Hepatocyte (in vitro differentiated cells): ENCODE measurements at places on chromosomes 6 and 20. TPM values are rescaled to one million over a fixed set of nuclear protein-coding genes. Genes with fewer than 3 reads are reported as not detected.
A peak's percentile ranks its signal among the peaks of the same experiment; 100 is the strongest.

DNA sequence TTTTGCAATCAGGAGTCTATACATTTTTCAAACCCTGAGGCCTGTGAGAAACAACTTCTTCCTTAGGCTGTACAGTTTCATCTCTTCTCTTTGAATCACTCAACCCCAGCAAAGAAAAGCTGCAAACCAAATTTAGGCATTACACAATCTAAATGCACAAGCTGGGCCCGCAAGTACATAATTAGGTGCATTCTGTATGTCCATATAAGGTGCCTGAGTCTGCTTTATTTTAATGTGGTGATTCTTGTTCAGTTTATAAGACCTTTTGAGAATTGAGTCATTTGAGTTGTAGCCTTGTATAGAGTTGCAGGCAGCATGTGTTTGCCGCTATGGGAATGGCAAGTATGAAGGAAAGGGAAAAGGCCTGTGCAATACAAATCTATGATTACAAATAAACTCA is 709.6 kb upstream of the MARCKS start:
- no peak overlapping the region for H3K4me3 ChIP-seq
- H3K27ac ChIP-seq, result no peak overlapping the region
- peaks cover 4% of the 10 kb centered on the region for H3K4me1 ChIP-seq
- no peaks in the 10 kb centered on the region for H3K36me3 ChIP-seq
- no peaks in the 10 kb centered on the region for H3K27me3 ChIP-seq

DNA sequence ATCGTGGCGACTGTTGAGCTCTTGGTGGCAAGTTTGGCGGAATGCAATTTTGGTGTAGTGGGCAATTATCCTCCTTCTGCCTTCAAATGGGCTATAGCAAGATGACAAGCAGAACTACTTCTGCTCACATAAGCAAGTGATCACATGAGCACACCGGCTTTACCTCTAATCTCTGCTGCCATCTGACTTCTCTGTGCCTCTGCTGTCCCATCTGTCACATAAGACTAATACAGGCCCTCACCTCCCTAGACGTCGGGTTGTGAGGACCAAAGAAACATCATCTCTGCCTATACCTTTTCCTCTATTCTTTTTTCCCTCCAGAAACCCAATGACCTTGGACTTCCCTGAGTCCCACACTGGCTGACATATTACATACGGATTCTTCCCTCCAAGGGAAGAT is 13.3 kb upstream of the WTAP start:
- no peak for DNase-seq
- no peaks in the 10 kb centered on the region for H3K4me1 ChIP-seq
- H3K27ac ChIP-seq, result no peak overlapping the region
- no peaks in the 10 kb centered on the region for H3K36me3 ChIP-seq
- no peak overlapping the region for H3K4me3 ChIP-seq
- H3K27me3 ChIP-seq, result no peaks in the 10 kb centered on the region

- peaks cover 42% of the 10 kb centered on the region for H3K4me1 ChIP-seq
- peak overlapping the region; percentile 51 for H3K27ac ChIP-seq
- H3K4me3 ChIP-seq, result no peak overlapping the region
- DNase-seq, result no peak
- H3K27me3 ChIP-seq, result no peaks in the 10 kb centered on the region
Observed at GRCh38 chr6:44225579-44226325, 2.4 kb downstream of the SLC29A1 start.

GRCh38 chr6:13248053-13248452 is 80.3 kb downstream of the TBC1D7 start:
- no peaks in the 10 kb centered on the region for H3K27me3 ChIP-seq
- peak; percentile 28 for DNase-seq
- no peak overlapping the region for H3K27ac ChIP-seq
- no peak overlapping the region for H3K4me3 ChIP-seq
- H3K4me1 ChIP-seq, result peaks cover 2% of the 10 kb centered on the region

DNA sequence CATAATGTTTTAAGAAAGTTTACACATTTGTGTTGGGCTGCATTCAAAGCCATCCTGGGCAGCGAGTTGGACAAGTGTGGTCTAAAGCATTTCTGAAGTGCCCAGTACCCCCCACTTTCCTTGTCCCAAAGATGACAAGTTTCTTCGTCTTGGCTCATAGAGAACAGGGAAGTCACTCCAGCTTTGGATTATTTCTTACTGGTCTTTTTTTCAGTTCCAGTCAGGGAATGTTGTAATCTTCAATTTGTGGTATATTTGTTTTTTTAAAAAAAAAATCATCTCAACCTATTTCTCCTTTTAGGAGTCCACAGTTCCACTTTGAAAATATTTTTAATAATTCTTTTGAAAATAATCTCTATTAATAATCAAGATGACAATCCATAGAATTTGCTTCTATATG is 34.0 kb downstream of the SLX4IP start:
- H3K4me1 ChIP-seq, result peaks cover 7% of the 10 kb centered on the region
- no peak for DNase-seq
- H3K4me3 ChIP-seq, result no peak overlapping the region
- H3K27ac ChIP-seq, result no peak overlapping the region
- no peaks in the 10 kb centered on the region for H3K36me3 ChIP-seq
- H3K27me3 ChIP-seq, result no peaks in the 10 kb centered on the region

SDCBP2 gene
- total RNA-seq, result 57.2 and 64.1 TPM in 2 replicates

DNA sequence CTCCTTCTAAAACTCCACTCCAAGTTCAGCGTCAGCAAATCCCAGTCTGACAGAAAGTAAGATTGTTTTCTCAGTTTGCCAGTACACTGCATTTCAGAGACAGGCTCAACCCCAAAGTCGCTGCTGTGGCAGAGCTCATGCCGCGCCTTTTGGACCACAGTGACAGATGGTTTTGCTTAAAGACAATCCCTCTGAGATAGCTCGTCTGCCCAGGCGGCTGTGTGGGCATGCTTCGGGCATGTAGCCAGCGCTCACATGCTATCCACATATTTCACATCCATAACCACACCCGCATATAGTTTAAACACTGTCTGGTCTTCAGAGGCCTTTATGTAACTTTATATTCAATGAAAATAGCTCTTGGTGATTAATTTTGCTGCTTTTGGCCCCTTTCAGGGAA is 14.7 kb upstream of the PXDC1 start:
- H3K4me1 ChIP-seq, result peaks cover 6% of the 10 kb centered on the region
- no peak overlapping the region for H3K4me3 ChIP-seq
- no peaks in the 10 kb centered on the region for H3K27me3 ChIP-seq
- H3K27ac ChIP-seq, result peak overlapping the region; percentile 54
- no peak for DNase-seq

BNIP5 gene
- 27.6 and 29.1 TPM in 2 replicates for total RNA-seq

GRCh38 chr20:46648903-46649649 is 2.2 kb downstream of the SLC13A3 start:
- H3K4me1 ChIP-seq, result peaks cover 3% of the 10 kb centered on the region
- no peak for DNase-seq
- H3K4me3 ChIP-seq, result no peak overlapping the region
- H3K36me3 ChIP-seq, result no peaks in the 10 kb centered on the region

GRCh38 chr6:126786262-126786661 is 332.2 kb upstream of the RSPO3 start:
- no peak for DNase-seq
- no peaks in the 10 kb centered on the region for H3K4me1 ChIP-seq
- no peaks in the 10 kb centered on the region for H3K27me3 ChIP-seq
- no peaks in the 10 kb centered on the region for H3K36me3 ChIP-seq
- no peak overlapping the region for H3K27ac ChIP-seq
- no peak overlapping the region for H3K4me3 ChIP-seq

DUSP15 gene
- total RNA-seq, result 23.0 and 23.5 TPM in 2 replicates

SLC17A4 gene
- total RNA-seq, result 8.9 and 9.6 TPM in 2 replicates

DNA sequence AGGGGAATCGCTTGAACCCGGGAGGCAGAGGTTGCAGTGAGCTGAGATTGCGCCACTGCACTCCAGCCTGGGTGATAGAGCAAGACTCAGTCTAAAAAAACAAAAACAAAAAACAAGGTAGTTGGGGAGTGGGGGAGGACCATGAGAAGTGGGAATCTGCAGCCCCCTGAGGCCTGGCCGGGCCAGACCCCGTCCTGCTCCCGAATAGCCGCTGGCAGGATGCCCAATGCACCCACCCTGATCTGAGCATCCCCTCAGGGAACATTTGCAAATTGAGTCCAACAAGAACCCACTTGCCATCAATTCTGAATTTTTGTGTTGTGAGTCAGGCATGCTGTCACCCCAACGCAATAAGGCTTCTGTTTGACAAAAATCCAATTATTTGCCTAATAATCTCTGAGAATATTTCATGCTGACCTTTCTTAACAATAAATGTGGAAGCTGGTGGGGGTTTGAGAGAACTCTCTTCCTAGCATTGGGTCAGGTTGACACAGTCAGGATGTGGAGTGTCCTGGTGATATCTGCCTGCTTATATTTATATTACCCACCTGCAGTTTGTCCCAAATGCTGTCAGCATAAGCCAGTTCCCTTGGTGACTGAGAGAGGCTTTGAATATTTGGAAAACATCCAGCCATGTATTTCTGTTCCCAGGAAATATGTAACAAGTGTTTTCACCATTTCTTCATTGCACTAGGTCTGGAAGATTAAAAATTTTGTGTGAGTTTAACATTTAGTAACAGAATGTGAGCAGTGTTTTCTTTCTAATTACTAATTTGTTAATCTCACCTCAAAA is 28.4 kb upstream of the FRMD1 start:
- H3K27me3 ChIP-seq, result no peaks in the 10 kb centered on the region
- no peaks in the 10 kb centered on the region for H3K36me3 ChIP-seq
- no peaks in the 10 kb centered on the region for H3K4me1 ChIP-seq
- no peak overlapping the region for H3K4me3 ChIP-seq
- no peak overlapping the region for H3K27ac ChIP-seq
- no peak for DNase-seq

FOXF2 gene
- total RNA-seq, result 18.0 and 28.0 TPM in 2 replicates

DNA sequence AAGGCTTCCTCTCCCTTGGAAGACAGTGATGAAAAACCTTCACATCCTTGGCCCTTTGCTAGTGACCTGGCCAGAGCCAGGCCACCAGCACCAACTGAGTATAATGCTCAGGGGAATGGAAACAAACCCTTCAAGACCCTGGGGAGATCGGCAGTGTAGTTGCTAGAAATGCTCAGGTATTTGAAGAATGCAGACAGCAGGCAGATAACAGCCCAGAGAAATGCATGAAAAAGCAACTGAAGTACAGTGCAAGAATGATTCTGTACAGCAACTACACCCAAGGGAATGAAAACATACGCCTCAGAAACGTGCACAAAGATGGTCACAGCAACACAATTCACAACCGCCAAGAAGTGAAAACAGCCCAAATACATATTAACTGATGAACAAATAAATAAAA is 41.1 kb downstream of the PPP1R3G start:
- H3K4me3 ChIP-seq, result no peak overlapping the region
- no peak for DNase-seq

- H3K27ac ChIP-seq, result no peak overlapping the region
- no peaks in the 10 kb centered on the region for H3K36me3 ChIP-seq
- peaks cover 14% of the 10 kb centered on the region for H3K4me1 ChIP-seq
- DNase-seq, result no peak
- no peaks in the 10 kb centered on the region for H3K27me3 ChIP-seq
Observed at GRCh38 chr6:151073146-151073545, 166.6 kb upstream of the AKAP12 start.

CRISP3 gene
- not detected in 2 replicates for total RNA-seq

DNA sequence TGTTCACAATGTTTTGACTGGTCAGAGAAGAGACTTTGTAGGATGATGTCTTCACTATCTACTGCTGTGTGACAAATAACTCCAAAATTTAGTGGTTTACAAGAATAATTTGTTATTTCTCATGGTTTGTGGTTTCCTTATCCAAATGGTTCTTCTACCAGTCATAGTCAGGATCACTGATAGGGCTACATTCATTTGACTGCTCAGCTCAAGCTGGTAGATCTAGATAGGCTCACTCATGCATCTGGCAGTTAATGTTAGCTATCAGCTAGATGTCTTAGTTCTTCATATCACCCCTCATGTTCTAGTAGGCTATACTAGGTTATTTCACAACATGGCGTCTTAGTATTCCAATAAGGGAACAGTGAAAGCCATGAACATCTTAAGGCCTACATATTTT is 131.0 kb downstream of the ID4 start:
- H3K36me3 ChIP-seq, result no peaks in the 10 kb centered on the region
- no peaks in the 10 kb centered on the region for H3K4me1 ChIP-seq
- DNase-seq, result no peak
- H3K27ac ChIP-seq, result no peak overlapping the region
- no peaks in the 10 kb centered on the region for H3K27me3 ChIP-seq

DNA sequence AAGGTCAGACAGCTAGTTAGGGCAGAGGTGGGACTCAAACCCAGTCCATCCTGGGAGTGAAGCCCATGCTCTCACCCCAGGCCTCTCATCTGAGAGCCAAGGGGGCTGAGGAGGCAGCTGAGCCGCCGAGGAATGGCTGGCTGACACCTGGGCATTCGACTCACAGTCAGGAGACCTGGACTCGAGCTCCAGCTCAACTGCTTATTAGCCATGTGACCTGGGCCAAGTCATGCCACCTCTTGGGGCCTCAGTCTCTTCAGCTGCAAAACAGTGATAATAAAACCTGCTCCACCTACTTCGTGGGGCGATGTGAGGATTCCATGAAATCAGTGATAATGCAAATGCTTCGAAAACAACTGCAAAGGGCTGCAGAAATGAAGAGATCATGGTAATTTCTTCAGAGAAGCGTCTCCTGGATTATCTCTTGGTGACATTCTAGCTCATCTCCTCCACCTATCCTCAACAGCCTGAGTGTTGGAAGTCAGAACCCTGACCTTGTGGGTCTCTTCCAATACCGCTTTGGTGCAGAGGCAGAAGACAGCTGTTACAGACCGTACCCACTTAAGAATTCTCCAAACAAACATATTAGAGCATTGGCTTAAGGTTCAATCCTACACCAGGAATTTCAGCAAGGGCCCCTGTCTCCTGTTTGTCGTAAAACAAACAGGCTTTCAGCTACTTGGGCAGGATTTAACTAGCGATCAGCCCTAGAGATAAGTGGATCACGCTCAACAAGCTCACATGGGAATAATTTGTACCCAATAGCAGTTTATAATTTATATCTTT is 60.0 kb upstream of the PIM1 start:
- no peaks in the 10 kb centered on the region for H3K36me3 ChIP-seq
- no peaks in the 10 kb centered on the region for H3K27me3 ChIP-seq
- peak overlapping the region; percentile 87 for H3K27ac ChIP-seq
- DNase-seq, result peak; percentile 64

DNA sequence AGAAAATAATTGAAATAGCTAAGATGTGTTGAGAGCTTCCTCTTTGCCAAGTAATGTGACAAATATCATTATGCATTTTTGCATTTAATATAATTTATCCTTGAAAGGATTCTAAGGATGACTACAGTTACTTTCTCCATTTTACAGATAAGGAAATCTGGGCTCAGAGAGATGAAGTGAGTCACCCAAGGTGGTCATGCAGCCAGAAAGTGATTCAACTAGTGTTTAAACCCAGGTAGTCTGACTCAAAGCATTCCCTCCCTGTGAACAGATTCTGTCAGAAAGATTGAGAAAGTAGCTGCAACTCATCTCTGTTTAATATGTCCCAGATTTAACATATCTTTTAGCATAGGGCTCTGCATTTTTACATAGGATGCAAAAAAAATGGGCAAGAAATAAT is 28.1 kb downstream of the NRSN1 start:
- no peaks in the 10 kb centered on the region for H3K27me3 ChIP-seq
- no peak for DNase-seq
- H3K4me3 ChIP-seq, result no peak overlapping the region
- peaks cover 9% of the 10 kb centered on the region for H3K4me1 ChIP-seq
